HFF-Myc (cell line): ENCODE measurements at places on chromosomes 13 and 19.

- DNase-seq: no peak
These were observed at the start of gene PNMA8B for GRCh38 chr19:46495786-46496099. Gene PNMA8B, minus strand, starts transcription at chr19:46495867. Its CDS starts 402 bp downstream, at chr19:46495465.

DNA sequence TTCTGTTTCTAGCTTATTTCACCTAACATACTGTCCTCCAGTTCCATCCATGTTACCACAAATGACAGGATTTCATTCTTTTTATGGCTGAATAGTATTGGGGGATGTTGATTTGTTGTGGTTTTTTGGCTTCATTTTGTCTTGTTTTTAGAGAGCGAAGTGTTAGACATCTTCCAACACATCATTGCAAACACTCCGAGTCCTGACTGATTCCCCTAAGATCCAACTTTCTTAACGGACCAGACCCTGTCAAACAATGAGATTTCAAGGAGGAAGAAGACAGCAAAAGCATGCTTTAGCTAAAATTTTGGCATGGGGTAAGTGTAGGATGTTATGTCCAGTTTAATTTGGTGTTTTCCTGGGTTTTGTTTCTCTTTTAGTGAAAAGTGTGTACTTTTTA lies 3.8 kb upstream of the CASP14 start:
- DNase-seq: no peak

GRCh38 chr13:97710797-97711196 lies 242.7 kb upstream of the IPO5 start:
- DNase-seq: no peak

DNA sequence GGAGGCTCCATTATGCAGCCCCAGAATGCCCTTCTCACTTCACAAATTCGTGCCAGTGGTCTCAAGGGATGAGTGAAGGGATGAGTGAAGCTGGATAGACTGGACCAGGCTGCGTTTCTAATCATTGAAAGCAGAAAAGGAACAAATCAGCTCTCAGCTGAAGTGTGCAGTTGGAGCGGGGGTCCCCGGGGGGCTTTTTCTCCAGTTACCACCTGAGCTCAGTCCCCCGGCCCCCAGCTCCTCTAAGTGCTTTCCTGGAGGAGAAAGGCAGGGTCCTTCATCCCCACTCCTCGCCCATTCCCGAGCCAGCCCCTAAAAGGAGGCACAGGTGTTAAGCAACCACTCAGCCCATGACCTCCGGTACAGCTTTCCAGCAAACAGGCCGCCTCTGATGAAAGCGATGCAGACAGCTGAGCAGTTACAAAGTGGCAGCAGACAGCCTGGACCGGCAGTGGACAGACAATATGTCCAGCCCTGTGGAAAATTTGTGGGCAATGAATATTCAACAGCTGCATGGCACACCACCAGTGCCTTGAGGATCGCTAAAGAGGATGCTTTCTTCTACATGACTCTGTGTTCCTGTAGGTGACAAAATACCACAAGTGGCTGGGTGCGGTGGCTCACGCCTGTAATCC lies 110.7 kb upstream of the UBL3 start:
- no peak for DNase-seq

DNA sequence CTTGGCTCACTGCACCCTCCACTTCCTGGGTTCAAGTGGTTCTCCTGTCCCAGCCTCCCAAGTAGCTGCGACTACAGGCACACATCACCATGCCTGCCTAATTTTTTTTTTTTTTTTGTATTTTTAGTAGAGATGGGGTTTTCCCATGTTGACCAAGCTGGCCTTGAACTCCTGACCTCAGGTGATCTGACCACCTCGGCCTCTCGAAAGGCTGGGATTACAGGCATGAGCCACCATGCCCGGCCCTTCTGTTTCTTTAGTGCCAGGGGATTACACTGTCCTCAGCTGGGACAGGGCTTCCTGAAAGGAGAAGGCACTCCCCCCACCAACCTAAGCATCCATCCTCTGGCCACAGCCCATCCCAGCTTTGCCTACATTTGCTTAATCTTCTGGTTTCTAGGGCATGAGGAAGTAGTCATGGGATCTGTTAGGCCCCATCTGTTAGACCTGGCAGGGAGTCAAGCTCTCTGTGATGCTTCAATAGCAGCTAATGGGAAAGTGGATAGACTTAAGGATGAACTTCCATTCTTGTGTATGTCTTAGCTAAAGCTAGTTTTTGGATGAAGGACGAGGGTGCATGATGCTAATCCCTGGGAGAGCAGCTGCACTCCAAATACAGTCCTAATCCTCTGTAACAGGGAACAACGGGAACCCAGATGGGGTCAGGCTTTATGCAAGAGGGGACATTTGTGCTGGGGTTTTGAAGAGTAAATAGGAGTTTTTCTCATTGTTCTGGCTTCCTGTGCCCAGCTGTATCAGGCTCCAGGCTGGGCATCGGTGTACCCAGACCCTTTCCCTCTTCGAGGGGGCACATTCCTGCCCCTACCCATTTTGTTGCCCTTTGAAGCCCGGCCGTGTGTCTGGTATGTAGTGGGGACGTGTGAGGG lies 2.6 kb downstream of the VAV1 start:
- no peak for DNase-seq
